ENCODE measurements at places on chromosomes 4 and X. TPM values are rescaled to one million over a fixed set of nuclear protein-coding genes. Genes with fewer than 3 reads are reported as not detected.

CFAP99 gene
- 0.11 TPM for total RNA-seq

TMEM271 gene
- not detected for total RNA-seq

DNA sequence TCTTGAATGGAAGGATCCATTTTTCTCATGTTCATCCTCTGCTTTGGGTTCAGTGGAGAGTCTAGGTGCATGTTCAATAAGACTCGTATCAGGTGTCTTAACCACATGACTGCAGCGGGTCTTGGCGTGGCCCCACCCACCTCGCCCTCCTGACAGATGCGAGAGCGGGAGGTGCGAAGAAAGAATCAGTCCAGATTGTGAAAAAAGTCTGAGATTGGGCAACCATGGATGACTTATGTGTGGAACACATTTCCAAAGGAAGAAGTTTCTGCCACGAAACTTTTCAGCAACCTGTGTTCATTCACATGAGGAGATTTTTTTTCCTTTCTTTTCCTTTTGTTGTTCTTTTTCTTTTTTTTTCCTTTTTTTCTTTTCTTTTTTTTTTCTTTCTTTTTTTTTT lies 66.8 kb downstream of the NSD2 start:
- no peak overlapping the region for H3K4me3 ChIP-seq
- H3K4me1 ChIP-seq, result peaks cover 1% of the 10 kb centered on the region
- H3K27me3 ChIP-seq, result no peaks in the 10 kb centered on the region
- no peak for DNase-seq
- H3K27ac ChIP-seq, result no peak overlapping the region
- H3K36me3 ChIP-seq, result peaks cover 21% of the 10 kb centered on the region

GRCh38 chr4:1872870-1873269 lies 1.7 kb downstream of the NSD2 start:
- peak overlapping the region; percentile 99 for H3K27ac ChIP-seq
- H3K36me3 ChIP-seq, result peaks cover 19% of the 10 kb centered on the region
- peak overlapping the region; percentile 99 for H3K4me3 ChIP-seq

DNA sequence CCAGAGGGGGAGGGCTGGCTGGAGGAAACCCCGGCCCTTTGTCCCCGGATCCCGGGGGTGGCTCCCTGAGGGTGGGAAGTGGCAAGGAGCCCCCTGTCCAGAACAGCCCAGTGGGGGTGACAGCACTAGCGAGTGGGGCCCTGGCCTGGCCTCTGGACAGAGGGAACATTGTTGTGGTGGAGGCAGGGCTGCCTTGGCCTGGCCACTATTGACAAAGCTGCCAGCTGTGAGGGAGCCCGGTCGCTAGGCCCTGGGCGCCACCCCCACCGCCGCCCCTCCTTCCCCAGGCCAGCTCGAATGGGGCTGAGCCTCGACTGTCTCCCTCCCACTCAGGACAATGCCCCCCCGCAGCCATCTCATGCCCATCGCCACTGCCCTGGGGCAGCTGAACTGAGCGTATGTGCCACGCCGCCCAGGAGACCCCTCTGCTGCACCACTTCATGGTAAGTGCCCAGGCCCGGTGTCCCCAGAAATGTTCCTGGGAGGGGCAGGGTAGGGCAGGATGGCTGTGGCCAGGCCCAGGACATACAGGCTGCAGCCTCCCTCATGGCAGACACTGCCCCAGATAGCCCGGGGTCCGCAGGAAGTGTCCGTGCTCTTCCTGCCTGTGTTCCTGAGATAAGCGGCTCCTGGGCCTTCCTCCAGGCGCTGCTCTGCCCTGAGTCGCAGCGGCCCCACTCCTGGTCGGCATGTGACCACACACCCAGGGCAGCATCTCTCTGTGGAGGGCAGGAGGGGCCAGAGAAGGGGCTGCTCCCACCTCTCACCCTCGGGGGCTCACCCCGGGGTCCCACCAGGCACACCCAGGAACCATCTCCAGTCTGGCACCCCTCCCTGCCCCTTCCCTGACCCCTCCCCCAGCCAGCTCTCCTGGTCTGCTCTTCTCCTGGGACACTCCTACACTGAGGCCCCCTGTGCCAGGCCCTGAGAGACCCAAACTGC lies 1.4 kb downstream of the PLXNB3 start:
- H3K36me3 ChIP-seq, result no peaks in the 10 kb centered on the region
- H3K4me3 ChIP-seq, result peak overlapping the region; percentile 71
- H3K27ac ChIP-seq, result no peak overlapping the region
- H3K4me1 ChIP-seq, result peaks cover 9% of the 10 kb centered on the region

DNA sequence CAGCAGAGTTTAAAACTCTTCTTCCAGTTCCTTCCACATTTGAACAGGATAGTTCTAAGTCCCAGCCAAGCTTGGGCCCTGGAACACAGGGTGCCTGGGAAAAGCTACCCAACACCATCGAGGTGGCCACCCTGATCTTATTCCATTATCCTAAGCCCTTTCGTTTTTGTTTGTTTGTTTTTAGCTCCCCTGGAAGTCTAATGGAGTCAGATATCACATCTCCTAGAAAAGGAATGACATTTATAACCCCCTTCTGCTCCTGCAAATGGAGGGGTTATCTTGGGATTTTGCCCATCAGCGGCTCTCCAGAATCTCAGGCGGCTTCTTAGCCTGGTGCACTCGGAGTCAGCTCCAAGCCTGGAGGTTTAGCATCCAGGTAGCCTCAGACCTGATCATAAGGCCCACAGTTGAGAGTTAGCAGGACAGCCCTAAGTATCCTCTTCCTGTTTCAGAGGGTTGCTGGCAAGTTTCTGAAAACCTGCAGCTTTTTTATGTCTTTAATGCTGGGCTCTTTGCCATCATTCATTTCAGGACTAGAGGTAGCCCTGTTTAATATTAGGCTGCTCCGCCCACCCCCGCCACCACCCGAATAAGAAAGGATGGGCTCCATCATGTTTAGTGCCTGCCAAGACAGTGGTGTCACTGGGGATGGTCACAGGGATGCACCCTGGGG lies 230.0 kb upstream of the LNX1 start:
- no peaks in the 10 kb centered on the region for H3K36me3 ChIP-seq
- peaks cover 9% of the 10 kb centered on the region for H3K27me3 ChIP-seq
- H3K4me3 ChIP-seq, result no peak overlapping the region
- H3K27ac ChIP-seq, result no peak overlapping the region
- H3K4me1 ChIP-seq, result no peaks in the 10 kb centered on the region

DNA sequence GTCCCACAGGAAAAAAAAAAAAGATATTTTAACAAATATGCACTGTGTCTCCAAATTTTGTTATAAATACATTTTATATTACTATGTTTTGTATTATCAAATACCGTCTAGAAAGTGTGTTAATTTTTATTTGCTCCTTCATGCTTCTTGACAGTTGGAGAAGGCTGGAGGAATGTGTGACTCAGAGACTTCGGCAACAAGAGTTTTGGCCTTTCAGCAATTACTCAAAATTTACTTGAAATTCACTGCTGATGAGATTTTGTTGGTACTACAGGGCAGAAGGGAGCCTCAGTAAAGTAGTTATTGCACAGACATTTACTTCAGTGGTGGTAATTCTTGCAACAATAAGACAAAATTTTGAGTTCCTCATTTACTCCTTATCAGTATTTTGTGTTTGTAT lies 2164.0 kb downstream of the PCDH7 start:
- no peak for DNase-seq
- no peaks in the 10 kb centered on the region for H3K27me3 ChIP-seq
- no peaks in the 10 kb centered on the region for H3K36me3 ChIP-seq
- no peak overlapping the region for H3K4me3 ChIP-seq
- no peaks in the 10 kb centered on the region for H3K4me1 ChIP-seq

DNA sequence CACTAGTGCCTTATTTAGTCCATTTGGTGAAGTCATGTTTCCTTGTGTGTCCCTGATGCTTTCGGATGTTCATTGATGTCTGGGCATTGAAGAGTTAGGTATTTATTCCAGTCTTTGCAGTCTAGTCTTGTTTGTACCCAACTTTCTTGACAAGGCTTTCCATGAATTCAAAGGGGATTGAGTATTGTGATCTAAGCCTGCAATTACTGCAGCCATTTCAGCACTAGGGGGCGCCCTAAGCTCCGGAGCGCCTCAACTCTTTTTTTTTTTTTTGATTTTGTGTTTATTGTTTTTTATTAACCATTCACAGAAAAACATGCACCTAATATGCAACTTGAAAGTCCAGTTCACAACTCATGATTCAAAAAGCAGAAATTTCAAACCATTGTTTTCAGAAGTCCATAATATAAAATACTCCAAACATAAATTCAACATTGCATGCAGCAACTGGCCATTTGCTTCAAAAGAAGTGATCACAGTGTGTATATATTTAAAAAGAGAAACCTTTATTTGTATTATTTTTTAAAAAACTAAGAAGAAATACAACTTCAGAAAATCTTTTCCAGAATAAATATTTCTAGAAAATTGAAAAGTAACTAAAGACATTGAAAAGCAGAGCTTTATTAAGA lies 59.2 kb downstream of the PTPN13 start:
- no peak overlapping the region for H3K4me3 ChIP-seq
- no peak overlapping the region for H3K27ac ChIP-seq
- peaks cover 3% of the 10 kb centered on the region for H3K36me3 ChIP-seq
- H3K4me1 ChIP-seq, result no peaks in the 10 kb centered on the region
- DNase-seq, result no peak

DNA sequence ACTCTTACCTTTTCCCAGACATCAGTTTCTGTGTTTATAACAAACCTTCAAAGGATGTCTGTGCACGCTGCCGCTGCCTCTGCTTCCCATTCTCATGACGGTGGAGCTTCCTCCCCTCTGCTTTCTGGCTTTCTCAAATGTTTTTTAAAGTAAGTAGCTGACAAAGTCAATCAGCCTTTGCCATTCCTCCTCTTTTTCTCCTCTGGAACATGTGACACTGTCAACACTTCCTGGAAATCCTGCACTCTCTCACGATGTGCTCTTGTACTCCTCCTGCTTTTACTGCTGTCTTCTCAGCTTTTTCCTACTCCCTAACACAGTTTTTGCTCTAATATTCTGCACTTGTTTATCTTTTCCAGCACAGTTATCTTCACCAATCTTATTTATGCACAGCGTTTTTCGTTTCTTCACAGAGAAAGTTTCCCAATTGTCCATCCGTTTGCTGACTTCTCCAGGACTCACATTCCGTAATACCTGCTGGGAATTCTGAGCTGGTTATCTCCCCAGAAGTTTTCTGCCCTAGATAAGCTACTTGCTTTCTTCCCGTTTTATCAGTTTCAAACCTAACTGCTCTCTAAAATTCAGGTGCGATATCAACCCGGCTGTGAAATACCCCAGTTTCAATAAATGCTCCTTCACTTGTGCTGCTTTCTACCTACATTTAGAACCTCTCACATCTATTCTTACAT lies 465.6 kb upstream of the AGA start:
- H3K4me1 ChIP-seq, result no peaks in the 10 kb centered on the region
- no peaks in the 10 kb centered on the region for H3K27me3 ChIP-seq
- no peak overlapping the region for H3K27ac ChIP-seq
- no peak for DNase-seq
- no peak overlapping the region for H3K4me3 ChIP-seq
- no peaks in the 10 kb centered on the region for H3K36me3 ChIP-seq
